T-helper 1 cell (primary cell): ENCODE measurements at places on chromosomes 7 and 10.

GRCh38 chr7:132270517-132270916 is 305.8 kb downstream of the PLXNA4 start:
- no peak for DNase-seq

DNA sequence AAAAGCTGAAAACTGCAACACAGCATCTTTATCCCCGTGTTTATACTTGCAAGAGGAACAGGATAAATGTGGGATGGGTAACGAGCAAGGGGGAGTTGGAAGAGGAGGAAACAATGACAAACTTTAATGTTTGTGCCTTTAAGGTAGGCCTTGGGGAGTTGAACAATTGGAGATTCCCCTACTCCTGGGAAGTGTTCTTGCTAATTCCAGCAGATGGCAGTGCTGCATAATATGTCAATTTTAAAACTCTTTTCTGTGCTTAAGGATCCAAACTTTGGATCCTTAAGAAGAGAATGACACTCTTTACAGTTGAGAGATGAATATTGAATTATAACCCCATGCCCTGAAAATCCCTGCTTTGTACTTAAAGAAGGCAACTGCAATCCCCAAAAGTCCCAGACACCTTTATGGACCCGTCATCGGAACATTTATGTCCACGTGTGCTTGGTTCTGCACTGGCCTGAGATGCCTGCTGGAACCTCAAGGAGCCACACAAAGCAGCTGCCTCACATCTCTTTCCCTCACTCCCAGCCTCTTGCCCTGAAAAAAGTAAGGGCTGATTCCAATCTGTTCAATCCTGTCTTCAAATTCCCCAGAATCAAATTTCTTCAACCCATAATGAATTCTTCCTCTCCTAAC is 12.0 kb downstream of the IFIT5 start:
- no peak for DNase-seq

DNA sequence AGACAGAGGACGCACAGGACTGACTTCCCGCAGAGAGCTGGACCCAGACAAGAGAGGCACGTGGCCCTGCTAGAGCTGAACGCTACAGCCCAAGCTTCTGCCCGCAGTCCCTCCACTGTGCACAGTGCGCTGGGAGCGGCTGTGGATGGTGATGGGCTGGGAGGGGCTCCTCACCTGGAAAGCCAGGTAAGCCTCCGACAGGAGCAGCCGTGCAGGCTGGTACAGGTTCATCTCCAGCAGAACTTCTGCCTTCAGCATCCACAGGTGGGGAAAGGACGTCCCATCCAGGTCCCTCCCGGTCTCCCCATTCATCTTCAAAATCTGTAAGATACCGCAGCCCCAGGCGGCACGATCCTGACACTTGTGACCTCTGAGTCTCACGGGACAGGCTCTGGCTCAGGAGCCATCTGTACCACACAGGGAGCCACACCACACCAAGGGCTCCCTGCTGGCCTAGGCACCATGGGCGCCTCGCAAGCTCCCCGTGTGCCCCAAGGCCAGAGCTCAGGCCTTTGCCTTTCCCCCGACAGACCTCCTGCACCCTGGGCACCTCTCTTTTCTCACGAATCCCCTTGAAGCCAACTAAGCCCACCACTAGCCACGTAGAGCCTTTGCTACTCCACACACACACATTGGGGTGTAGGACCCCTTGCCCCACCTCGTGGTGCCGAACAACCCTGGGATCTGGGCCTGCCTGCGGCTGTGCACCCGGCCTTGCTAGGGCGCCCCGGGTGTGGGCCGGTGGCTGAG is 76.3 kb downstream of the CFAP46 start:
- no peak for DNase-seq

DNA sequence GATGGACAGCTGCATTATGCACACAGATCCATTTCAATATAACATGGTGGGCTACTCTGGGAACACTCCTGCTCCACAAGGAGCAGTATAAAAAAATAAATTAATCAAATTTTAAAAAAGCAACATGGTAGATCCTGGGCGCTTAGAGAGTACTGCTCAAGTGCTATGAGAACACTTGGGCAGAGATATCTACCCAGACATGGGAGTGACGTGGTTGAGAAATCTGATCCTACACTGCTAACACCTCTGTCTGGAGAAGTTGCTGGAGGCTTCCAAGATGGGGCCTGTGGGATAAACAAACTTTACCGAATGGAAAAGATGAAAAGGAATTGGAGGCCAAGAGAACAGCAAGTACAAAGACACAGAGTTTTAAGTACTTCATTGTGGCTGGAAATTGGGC is 9.0 kb downstream of the NSMCE4A start:
- DNase-seq, result no peak

DNA sequence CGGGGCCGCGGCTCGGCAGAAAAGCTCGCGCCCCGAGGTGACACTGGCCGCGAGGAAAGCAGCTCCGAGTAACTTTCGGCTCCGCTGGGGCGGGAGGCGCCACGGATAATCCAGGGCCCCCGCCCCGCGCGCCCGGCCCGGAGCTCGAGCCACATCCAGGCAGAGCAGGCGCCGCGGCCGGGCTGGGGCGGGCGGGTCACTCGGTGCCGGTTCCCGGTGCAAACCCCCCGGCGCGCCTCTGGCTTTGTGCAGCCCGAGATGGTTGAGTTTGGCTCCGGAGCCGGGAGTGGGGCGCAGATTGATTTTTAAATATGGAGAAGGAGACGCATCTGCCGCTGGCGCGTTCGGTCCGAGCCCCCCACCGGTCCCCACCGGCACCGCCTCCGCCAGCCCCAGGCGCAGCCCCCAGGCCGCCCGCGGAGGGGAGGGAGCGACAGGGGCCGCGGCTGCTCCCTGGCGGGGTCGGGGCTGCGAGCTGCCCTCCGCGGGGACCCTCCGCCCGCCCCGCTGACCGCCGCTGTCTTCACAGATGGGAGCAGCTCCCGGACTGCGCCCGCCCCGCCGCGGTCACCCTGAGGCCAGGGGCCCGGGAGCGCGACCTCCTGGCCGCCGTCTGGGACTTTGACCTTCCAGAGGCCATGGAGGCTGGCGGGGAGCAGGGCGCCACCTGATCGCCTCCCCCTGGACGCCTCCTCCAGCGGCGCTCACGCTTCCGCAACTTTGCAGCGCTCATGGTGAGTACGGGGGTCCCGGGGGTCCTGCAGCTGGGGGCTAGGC is 643 bp downstream of the ADGRA1 start:
- DNase-seq, result no peak

GRCh38 chr7:154647625-154648024 is 355.3 kb downstream of the PAXIP1 start:
- no peak for DNase-seq

DNA sequence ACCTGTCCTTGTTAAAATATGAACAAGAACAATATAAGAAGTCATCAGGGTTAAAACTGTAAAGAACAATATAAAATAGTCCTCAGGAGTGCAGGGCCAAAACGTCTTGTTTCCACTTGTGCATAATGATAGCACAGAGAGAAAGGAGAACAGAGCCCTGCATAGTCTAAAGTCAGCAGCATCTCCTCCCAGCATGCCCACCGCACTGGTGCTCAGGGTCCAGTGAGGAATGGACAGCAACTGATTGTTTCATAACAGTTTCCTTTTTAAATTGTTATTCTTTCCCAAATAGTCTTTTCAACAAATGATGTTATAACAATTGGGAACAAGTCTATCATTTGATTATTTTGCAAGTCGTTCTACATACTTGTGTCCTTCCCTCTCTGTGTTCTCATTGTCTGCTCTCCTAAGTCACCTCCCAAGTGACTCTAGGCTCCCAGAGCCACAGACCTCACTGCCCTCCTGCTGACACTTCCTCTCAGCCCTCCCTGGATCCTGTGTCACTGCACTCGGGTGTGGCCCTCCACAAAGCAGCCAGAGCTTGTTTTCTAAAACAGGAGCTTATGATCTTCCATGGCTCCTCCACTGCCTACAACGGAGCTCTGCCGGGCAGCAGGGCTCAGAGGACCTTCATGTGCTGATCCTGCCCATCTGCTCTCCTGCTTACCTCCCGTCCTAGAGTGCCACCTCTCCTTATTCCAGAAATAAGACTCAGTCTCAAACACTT is 27.6 kb downstream of the COBL start:
- no peak for DNase-seq

DNA sequence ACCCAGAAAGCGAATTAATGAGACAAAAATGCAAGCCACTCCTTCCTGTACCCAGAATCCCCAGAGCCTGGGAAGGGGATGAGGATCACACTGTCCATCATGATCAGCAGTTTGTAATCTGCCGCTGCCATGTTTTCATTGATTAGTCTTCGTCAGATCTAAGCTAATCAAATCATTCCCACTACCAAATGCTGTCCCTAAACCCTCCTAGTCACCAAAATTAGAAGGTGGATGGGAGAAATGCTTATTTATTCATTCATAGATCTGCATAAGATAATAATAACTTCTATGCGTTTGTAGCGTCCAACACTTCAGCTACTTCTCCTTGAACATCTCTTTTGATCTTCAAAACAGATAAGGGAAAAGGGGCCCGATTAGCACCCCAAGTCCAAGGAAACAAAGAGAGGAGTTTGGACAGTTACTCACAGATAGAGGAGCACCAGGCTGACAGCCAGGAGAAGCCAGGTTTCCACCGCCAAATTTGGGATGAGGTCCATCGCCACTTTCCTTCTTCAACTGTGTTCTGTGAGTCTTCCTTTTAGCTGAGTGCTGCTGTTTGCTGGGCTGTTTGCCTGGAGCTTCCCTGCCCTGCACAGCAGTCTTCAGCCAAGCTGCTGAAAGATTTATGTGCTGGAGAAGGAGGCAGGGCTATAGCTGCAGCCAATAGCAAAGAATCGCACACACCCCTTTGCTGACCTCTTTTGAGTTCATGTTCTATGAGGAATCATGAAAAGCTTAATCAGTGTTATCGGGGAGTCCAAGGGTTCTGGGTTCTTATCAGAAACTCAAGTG is at the start of gene CYP3A5:
TSS of gene CYP3A5 (minus strand) at position 597 of the 792 bp plus-strand sequence. CDS start at position 497, 100 bp downstream.
- DNase-seq, result no peak

- DNase-seq, result no peak
These were observed 992 bp upstream of the MGMT start for GRCh38 chr10:129465796-129466702.

- DNase-seq, result no peak
These were observed 17.0 kb downstream of the BCAP29 start for GRCh38 chr7:107596881-107597581.

DNA sequence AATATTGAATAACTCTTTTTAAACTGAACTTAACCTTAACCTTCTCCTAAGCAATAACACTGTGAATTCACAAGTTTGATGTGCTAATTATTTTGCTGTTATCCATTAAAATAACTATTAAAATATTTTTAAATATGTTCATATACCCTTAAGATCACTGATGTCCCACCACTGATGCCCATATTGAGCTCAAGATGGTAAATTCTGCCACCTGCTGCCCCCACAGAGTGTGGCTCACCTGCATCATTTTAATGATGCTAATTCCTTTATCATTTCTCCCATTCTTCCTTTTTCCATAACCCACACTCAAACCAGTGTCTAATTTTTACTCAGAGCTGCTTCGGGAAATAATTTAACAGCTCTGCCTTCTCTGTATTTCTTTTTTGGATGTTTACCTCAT is 82.3 kb upstream of the ARID5B start:
- no peak for DNase-seq

DNA sequence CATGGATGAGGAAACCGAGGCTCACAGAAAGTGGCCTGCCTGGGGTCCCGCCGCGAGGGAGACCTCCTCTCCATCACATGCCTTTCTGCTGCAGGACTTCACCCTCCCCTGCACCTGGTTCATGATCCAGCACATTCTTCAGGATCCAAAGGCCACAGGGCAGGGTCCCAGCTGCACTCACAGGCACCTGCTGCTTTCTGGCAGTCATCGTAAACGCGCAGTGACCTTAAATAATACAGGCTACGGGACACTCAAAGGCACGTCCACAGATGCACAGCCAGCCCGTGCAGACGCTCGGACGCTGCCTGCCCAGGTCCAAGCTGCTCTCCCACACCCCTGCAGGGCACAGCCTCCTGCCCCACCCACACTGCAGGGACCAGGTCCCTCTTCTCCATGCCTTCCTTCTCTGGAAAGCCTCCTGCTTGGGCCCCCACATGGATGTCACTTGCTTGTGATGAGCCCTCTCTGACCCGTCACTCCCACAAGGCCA is 49.9 kb downstream of the CALML3 start:
- DNase-seq, result no peak

GRCh38 chr10:16756561-16757221 is 60.5 kb downstream of the RSU1 start:
- no peak for DNase-seq

GRCh38 chr7:74502216-74502891 is 48.6 kb downstream of the GTF2IRD1 start:
- DNase-seq, result no peak

DNA sequence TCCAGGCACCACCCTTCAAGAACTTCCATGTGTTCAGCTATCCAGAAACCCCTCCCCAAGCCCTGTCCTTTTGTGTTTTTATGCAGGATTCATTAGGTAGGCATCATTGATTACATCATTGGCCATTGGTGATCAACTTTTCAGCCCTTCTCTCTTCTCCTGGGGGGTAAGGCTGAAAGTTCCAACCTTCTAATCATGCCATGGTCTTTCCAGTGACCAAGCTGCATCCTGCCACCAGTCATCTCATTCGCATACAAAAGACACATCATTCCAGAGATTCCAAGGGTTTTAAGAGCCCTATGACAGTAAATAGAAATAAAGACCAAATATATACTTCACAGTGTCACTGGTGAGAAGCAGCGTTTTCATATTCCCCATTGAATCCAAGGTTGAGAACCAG is 48.2 kb downstream of the DNAJC12 start:
- DNase-seq, result no peak
